ENCODE measurements at places on chromosomes 1 and 21. TPM values are rescaled to one million over a fixed set of nuclear protein-coding genes. Genes with fewer than 3 reads are reported as not detected.

DNA sequence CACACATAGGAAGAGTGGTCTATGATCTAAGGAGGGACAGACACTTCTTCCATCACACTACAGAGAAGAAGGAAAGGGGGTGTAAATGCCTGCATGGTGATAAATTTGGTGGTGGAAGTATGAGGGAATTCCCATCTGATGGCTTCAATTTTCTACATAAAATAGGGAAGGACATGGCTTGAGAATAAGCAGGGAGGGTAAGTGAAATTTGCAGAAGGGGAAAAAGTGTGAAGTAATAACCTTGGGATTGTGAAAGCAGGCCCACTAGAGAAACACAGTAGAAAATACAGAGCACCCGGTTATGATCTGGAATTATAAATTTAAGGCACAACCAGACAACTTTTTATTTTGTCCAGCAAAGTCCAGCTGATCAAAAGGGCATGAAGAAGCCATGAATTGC is 22.7 kb upstream of the HIVEP3 start:
- H3K36me3 ChIP-seq, result no peaks in the 10 kb centered on the region
- no peaks in the 10 kb centered on the region for H3K4me1 ChIP-seq
- H3K4me3 ChIP-seq, result no peak overlapping the region
- H3K27ac ChIP-seq, result no peak overlapping the region

DNA sequence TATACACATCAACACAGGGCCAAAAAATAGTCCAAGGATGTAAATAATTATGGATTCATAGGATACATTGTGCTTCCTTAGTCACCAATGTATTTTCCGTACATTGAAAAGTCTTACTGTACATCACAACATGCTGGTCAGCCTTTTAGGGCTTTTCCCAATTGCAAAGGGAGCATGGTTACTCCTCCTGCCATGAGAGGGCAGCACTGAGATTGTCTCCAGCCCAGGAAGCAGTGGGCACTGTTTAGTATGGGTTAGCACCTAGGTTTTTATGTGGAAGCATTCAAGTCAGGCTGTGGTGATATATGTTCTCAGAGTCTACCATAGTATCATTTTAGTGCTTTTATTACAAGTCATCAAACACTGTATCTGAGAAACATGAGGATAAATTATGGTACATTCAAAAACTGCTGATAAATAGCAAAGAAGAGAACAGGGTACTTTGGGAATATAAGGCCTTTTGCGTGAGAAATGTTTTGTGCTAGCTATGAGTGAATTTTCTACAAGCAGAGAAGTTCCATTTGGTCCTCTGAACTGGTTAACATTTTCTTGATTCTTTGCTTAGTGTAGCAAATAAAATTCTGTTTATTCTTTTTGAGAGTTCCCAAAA is 34.0 kb downstream of the ST6GALNAC5 start:
- H3K36me3 ChIP-seq, result no peaks in the 10 kb centered on the region
- H3K27ac ChIP-seq, result no peak overlapping the region
- H3K4me3 ChIP-seq, result no peak overlapping the region
- DNase-seq, result no peak

Gene SPRR2B
- total RNA-seq, result not detected

Gene PCBP3
- total RNA-seq, result 2.3 TPM
